ENCODE measurements at places on chromosomes 2 and 18.

GRCh38 chr2:134253804-134254203 lies at the start of gene MGAT5:
Gene MGAT5, plus strand, starts transcription at chr2:134254072. Its CDS starts 332 bp downstream, at chr2:134254404.
- DNase-seq = no peak

GRCh38 chr2:205984381-205984780 lies 101.6 kb downstream of the INO80D start:
- DNase-seq = no peak

DNA sequence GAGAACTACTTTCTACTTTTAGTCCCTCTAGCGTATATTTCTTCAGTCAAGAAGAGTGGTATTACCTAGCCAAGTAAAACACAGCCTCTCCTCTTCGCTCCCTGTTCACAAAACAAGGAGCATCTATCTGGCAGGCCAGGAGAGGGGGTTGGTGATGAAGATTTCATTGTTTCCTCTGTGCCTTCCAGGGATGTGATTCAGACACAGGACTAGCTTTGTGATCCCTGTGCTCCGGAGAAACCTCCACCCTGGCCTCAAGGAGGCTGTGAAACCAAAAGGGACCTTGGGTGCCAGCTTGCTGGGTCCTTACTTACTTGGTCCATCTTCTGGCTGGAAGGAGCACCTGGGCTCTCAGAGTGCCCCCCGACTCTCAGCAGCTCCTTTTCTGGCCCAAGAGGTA lies 5.7 kb downstream of the RHOB start:
- DNase-seq = no peak

- no peak for DNase-seq
Measured at GRCh38 chr2:36449213-36449612, 93.6 kb downstream of the CRIM1 start.

DNA sequence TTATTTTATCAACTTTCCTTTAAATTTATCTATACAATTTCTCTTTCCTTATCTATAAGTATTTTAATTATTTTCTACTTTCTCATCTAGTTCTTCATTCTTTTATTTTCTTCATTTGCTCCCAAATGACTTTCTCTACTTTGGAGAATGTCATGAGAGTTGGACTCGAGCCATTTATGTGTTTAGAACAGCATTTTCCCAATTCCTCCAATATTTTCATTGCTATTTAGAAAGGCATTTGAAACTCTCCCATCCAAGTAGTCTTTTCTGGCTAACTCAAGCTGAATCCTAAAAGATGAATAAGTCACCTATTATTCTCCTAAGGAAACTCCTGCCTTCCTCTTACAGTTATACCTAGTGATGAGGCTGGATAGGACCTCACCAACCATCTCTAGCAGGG lies 15.8 kb upstream of the FEZ2 start:
- DNase-seq = no peak

DNA sequence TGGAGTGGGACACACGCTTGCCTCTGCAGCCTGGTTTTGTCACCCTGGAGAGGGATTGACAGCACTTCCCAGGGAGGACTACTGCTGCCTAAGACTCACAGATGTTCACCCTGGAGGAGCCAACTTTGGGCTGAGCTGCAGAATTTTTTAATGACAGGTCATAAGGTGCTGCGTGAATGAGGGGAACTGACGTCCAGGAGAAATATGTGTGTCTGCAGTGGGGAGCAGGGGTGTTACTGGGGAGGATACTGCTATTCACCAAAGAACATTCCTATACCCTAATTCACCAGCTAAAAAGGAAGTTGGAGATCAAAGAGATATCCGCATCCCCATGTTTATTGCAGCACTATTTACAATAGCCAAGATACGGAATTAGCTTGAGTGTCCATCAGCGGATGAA lies 144.4 kb downstream of the MGAT5 start:
- no peak for DNase-seq

- no peak for DNase-seq
Measured at GRCh38 chr18:26134107-26134506, 438 bp downstream of the PSMA8 start.

- DNase-seq = no peak
Measured at GRCh38 chr18:13793819-13794218, 30.1 kb upstream of the MC5R start.

DNA sequence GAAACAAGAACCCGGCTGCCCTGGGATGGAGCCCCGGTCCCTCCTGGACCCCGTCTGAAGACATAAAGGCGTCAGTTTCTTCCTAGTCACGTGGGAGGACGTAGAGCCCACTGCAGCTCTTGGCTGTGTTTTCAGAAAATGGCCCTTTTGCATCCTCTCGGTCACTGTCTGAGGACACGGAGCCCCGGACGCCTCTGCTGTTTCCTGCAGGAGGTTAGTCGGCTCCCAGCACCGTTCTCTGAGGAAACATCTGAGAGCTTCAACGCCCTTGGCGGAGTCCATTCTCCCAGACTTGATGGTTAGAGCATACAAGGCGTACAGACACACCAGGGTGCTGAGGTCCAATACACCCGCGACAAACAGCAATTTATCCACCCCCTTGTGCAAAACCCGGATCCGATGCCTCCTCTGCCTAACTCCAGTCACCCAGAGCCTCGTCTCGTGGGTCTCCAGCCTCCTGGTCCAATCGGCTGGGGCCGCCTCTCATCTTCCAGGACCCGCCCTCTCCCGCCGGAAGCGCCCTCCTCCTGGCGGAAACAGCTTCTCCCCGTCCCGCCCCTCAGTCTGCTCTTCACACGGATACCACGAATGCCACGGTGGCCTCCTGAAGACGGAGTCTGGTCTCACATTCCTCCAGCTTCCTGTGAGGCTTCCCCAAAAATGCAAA lies 119.4 kb downstream of the TMEM18 start:
- peak; percentile 63 for DNase-seq

- no peak for DNase-seq
Measured at GRCh38 chr18:13220361-13220991, 1.9 kb downstream of the LDLRAD4 start.

- no peak for DNase-seq
Measured at GRCh38 chr2:15941871-15942710, 1.7 kb downstream of the MYCN start.

DNA sequence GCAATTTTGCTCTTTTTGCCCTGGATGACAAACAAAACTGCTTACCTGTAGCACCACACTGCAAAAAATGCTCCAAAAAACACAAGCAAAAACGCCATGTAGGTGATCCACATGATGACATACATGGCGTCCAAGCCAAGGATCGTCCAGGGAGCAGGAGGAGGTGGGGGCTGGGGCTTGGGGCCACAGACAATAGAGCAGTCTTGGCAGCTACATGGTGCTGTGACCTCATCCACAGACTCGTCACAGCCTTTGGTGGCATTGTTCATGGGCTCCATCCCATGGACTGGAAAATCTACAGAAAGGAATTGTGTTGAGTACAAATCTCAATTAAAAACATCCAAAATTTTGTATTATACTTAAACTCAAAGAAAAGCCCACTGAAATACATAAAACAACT lies 26.1 kb downstream of the NPC1 start:
- no peak for DNase-seq

DNA sequence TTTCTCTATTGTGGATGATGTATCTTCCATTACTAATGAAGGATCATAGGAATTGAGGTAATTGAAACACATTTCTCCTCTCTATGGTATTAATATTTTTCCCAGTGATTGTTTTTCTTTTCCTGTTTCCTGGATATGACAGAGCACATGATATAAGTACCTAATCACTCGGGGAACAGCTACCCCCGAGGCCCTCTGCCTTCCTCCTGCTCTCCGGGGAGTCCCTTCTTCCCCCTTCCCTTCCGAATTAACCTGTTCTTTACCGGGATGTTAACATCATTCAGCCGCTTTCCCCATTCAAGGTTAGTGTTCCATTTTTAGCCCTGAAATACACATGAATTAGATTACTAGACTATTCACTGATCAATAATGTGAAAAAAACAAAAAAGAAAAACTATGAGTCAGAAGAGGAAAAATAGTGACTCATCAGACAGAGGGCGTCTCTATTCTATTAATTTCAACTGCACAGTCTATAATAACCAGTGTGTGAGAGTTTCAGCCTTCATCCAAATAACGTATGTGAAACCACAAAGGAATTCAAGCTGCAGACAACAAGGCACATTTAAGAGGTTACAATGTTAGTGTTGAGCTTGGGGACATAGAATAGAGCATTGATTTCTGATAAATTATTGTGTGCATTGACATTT lies 450.8 kb downstream of the DLGAP1 start:
- no peak for DNase-seq

DNA sequence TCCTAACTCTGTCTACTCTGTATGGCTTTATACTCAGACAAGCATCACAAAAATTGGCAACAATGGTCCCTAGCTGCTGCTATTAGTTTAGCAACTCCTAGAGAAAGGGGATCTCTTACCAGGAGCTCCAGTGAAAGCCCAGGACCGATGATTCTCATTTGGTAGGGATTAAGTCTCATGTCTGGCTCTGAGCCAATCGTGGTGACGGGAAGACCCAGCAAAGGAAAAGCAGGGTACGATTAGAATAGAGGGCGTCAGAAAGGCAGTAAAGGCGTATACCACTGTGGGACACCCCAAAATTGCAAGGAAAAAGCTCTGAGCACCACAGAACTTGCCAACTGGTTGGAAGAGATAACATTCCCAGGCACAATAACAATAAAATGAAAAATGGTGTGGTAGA lies 129.5 kb downstream of the MTCL1 start:
- DNase-seq = no peak

DNA sequence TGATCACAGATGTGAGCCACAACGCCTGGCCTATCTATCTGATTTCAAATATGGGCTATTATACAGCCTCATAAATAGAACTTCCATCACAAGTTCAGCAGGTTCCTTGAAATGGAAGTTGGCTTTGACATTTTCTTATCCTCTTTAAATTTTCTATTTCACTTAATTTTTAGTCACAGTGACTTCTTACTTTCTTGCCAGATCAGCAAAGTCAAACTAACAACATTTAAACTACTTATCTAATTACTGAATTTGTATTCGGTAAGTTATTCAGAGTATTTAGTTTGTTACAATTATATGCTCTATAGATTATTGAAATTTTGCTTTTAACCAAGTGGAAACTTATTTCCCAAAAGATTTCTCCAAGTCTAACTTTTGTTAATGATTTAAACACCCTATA lies 108.2 kb downstream of the BAZ2B start:
- no peak for DNase-seq

- DNase-seq = no peak
Measured at GRCh38 chr2:239257511-239257937, 143.3 kb downstream of the HDAC4 start.

GRCh38 chr18:23512641-23513040 lies 9.3 kb downstream of the RMC1 start:
- no peak for DNase-seq

DNA sequence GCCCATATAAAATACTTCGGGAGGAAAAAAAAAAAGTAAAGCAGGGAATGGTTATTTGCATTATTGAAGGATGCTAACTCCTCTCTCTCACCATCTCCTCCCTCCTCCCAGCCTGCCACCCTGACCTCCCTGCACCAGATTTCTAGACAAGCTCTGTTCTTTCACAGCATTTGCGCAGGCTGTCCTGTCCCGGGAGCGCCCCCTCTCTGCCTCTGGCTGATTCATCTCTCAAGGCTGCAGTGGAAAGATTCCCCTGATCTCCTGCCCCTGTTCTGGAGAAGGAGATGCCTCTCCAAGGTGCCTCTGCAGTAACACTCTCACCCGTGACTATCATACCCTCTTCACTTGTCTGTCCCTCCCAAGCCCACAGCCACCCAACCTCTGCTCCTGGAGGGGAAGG lies 38.5 kb downstream of the COL4A4 start:
- DNase-seq = no peak

GRCh38 chr2:113167115-113167932 lies 6.4 kb upstream of the PSD4 start:
- DNase-seq = peak; percentile 62

GRCh38 chr2:111169268-111169667 lies 48.6 kb downstream of the BCL2L11 start:
- DNase-seq = no peak

DNA sequence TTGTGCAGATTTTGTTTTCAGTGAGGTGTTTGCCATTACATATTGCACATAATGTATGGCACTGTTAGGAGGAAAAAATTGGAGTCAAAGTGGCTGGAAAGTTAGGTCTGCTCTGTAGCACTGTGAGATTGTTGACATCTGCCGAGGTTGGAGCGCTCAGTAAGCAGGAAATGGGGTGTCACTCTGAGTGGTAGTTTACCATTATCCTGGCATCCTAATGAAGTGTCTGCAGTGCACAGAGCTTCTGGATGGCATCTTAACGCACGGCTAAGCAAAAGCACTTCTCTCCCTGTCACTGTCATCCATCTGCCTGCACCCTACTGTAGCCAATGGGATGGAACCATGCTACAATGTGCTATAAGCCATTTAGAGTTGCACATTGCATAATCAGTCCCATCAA lies 561.9 kb downstream of the ARHGAP15 start:
- no peak for DNase-seq

GRCh38 chr2:145316496-145316895 lies 796.6 kb upstream of the ZEB2 start:
- no peak for DNase-seq

GRCh38 chr18:78295262-78295661 lies 684.4 kb upstream of the SALL3 start:
- no peak for DNase-seq

GRCh38 chr2:36562973-36563532 lies 34.9 kb downstream of the FEZ2 start:
- no peak for DNase-seq

GRCh38 chr18:57523171-57523956 lies 63.1 kb downstream of the FECH start:
- DNase-seq = no peak

DNA sequence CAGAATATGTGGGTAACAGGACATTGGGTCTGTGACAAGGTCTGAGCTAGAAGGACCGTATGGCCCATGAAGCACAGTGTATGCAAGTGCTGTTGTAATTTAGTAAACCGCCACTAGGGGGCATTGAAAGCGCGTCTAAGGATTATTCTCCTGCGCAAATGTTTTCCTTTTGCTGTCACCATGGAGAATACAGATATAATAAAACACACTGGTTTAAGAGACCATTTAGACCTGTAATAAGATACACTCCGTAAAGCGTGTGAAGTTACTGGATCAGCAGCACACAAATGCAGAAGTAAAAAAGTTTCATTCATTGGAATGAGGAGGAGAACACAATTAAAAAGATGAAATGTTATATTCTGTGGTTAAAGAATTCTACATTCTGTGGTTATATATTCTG lies 272.4 kb downstream of the AGAP1 start:
- no peak for DNase-seq

DNA sequence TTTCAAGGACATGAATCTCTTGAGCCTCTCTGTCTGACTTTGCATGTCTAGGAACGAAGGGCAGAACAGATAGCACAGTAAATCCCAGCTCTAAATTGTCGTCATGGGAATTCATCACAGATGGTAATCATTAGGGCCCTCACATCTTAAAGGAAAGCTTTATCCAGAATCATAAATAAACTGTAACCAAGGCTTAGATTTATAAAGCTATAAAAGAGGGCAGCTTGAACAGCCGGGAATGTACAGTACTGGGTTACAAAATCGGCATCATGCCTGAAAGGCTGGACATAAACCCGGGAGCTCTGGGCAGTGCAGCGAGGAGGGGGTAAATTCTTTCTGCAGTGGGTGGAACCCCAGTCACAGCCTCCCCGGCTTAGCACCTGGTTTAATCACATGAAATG lies 144.4 kb downstream of the GFPT1 start:
- no peak for DNase-seq

All from upper lobe of left lung (tissue), 6 donors.